ENCODE measurements at places on chromosomes 1 and 21.

- no peak for DNase-seq
Observed at GRCh38 chr1:94864821-94865220, 44.7 kb downstream of the SLC44A3 start.

DNA sequence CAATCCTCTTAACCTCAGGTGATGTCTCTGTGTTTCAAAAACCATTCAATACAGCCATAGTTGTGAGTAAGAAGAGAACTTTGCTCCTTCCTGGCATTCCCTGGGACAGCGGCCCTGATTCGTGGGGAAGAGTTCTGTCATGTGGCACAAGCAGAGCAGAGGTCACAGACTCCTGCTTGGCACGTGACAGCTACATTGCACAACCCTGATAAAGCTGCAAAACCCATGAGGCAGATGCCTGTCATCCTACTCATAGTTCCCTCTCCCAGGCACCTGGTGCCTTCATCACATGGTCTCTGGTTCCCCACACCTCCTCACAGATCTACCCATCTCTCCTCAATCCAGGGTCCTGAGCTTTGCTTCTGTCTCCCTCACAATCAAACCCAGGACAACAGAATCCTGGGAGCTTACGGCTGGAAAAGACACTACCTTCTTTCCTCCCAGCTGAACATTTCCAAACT is 70.8 kb downstream of the PLPP3 start:
- no peak for DNase-seq

DNA sequence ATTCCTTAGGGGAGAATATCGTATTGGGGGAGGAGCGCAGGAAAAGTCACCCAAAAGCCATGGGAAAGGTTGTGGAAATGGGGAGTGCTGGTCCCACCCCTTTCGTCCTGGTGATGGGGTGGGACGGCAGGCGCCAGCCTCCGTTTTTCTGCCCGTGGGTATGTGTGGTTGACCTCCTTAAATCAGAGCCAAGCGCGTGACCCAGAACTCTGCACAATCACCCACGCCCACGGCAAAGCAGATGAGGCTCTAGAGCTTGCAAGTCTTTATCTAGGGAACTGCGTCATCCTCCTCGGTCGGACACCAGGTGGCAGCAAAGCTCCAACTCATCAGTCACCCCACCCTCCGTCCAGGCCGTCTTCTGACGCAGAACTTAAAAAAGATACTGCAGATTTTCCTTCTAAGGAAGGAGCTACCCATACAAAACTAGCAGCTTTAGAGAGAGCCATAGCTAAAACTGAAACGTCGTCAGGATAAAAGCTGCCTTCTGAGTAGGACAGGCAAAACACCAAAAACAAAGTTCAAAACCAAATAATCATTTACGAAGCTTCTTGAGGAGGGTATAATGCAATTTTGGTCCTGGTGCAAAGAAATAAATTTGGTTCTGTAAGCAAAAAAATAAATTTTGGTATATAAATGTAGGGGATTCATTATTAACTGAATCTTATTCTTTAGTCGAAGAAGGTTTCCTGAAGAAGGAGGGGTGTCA is 62.0 kb downstream of the TBX19 start:
- peak; percentile 77 for DNase-seq

- no peak for DNase-seq
Observed at GRCh38 chr1:32816676-32817158, 441 bp downstream of the YARS1 start.

Measured in stimulated activated CD4-positive, alpha-beta T cell treated with anti-CD3 and anti-CD28 coated beads, TNF-alpha, amount 100 ng/mL, for 1 hour (primary cell).